Lung (tissue), 17 donors: ENCODE measurements at places on chromosomes 11 and 22. TPM values are rescaled to one million over a fixed set of nuclear protein-coding genes. Genes with fewer than 3 reads are reported as not detected.

The OR2AG2 gene
- 0.06 TPM for total RNA-seq

The TSSC4 gene
- total RNA-seq = 25.1 TPM

The P4HA3 gene
- total RNA-seq = 3.3 TPM

The FAM111B gene
- 3.0 TPM for total RNA-seq

The RFPL3 gene
- total RNA-seq = not detected

The ZFTA gene
- 21.8 TPM for total RNA-seq

The CBLIF gene
- total RNA-seq = not detected

The TRIM34 gene
- 10.9 TPM for total RNA-seq

- H3K27ac ChIP-seq = no peak overlapping the region
- no peaks in the 10 kb centered on the region for H3K27me3 ChIP-seq
- H3K36me3 ChIP-seq = no peaks in the 10 kb centered on the region
- DNase-seq = no peak
- H3K4me3 ChIP-seq = no peak overlapping the region
Measured at GRCh38 chr11:33310720-33311500, 53.7 kb downstream of the HIPK3 start.

GRCh38 chr22:21690401-21690801 is 24.6 kb downstream of the PPIL2 start:
- no peaks in the 10 kb centered on the region for H3K27me3 ChIP-seq
- H3K36me3 ChIP-seq = peaks cover 6% of the 10 kb centered on the region
- no peaks in the 10 kb centered on the region for H3K4me1 ChIP-seq
- DNase-seq = no peak

GRCh38 chr11:20594274-20595061 is 4.9 kb upstream of the SLC6A5 start:
- H3K4me3 ChIP-seq = no peak overlapping the region
- H3K27me3 ChIP-seq = peaks cover 58% of the 10 kb centered on the region
- H3K4me1 ChIP-seq = no peaks in the 10 kb centered on the region
- DNase-seq = no peak

DNA sequence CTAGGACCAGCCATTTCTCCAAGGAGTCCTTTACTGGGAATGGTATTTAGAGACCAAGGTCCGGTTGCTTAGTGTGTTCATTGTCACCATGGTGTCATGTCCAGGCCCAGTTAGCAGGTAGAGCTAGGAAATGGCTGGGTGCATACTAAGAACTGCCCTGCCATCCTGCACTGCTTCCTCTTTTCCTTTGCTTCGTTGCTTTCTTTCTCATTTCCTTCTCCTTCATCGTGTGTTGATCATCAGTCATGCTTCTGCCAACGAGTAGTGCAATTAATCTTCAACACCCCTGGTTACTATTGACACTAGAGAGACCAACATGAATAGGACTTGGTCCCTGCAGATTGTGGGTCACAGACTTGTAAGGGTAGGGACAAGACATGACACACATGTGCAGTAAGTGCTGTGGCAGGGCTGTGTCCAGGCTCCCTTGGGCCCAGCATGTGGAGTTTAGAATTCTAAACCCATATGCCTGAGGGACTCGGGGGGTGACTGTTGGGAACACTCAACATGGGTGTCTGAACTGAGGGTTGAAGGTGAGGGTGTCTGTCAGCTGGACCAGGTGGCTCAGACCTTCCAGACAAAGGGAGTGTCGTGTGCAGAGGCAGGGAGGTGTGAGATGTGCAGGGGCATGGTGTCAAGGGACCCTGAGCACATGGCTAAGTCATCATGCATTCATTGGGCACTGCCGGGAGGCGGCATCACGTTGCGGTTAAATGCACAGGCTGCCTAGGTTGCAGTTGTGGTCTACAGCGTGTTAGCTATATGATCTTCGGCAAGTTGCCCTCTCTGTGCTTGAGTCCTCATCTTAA is 42.6 kb downstream of the ST14 start:
- no peak for DNase-seq
- H3K27ac ChIP-seq = no peak overlapping the region
- no peak overlapping the region for H3K4me3 ChIP-seq
- H3K4me1 ChIP-seq = no peaks in the 10 kb centered on the region
- H3K27me3 ChIP-seq = no peaks in the 10 kb centered on the region
- no peaks in the 10 kb centered on the region for H3K36me3 ChIP-seq

GRCh38 chr22:49015993-49016908 is 811.4 kb downstream of the BRD1 start:
- H3K27ac ChIP-seq = no peak overlapping the region
- no peak overlapping the region for H3K4me3 ChIP-seq
- no peaks in the 10 kb centered on the region for H3K27me3 ChIP-seq

GRCh38 chr11:93370260-93370659 is 39.7 kb downstream of the DEUP1 start:
- no peak overlapping the region for H3K4me3 ChIP-seq
- no peaks in the 10 kb centered on the region for H3K36me3 ChIP-seq
- H3K4me1 ChIP-seq = no peaks in the 10 kb centered on the region

DNA sequence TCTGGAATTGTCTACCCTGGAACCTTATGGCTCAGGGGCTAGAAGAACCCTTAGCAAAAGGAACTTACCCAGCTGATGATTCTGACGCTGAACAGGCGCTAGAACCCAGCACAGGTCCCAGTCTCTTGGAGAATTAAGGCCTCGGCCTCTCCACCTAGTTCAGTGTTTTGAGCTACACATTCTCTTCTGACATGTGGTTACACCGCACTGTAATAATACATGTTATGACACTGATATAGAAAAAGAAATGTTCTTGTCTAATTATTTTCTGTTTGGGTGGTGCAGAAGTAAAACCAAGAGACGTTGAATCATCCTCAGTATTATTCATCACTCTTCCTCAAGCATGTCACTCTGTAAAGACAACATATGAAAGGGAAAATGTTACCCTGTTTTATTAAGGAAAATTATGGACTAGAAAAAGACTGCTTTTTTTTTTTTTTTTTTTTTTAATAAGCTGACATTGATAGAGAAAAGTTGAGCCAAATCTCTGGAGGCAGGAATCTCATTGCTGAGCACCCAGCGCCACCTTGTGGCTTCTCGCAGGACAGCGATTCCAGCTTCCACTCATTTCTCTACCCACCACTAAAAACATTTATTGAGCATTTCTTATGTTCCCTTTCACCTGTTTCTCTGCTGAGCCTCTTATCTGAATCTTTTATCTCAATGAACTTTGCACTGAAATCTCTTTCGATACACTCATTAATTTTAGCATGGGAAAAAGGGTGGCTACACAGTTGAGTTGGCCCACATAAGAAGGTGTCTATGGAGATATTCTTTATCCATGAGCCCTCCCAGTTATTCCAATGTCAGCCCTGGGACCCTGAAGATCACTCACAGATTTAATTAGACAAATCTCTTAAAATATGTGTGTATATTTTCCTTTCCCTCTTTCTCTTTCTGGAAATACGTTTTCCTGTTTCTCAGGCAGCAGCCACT is 12.6 kb upstream of the APLNR start:
- peaks cover 7% of the 10 kb centered on the region for H3K4me1 ChIP-seq
- H3K4me3 ChIP-seq = no peak overlapping the region
- DNase-seq = peak; percentile 83

DNA sequence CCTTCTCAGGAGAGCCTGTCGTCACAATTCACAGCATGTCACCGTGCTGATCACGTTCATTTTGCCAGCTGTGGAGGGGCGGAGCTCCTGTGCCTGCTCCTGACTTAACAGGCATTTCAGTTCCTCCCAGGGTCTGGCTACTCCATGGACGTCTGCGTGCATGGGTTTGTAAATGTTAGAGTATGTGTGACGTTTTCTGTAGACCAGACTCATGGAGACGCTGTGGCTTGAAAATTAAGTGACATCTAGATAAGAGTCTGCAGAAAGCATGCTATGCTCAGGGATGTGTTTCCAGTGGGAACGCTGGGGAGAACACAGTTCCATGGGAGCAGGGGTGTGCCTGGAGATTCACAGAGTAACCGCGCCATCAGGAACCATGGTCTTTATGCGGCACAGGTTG is 804.0 kb downstream of the TBC1D22A start:
- H3K4me1 ChIP-seq = peaks cover 39% of the 10 kb centered on the region
- no peaks in the 10 kb centered on the region for H3K36me3 ChIP-seq
- no peak overlapping the region for H3K27ac ChIP-seq
- H3K4me3 ChIP-seq = no peak overlapping the region
- no peaks in the 10 kb centered on the region for H3K27me3 ChIP-seq

- no peak for DNase-seq
- H3K4me3 ChIP-seq = peak overlapping the region; percentile 93
- H3K27me3 ChIP-seq = no peaks in the 10 kb centered on the region
- H3K27ac ChIP-seq = peak overlapping the region; percentile 100
- peaks cover 20% of the 10 kb centered on the region for H3K4me1 ChIP-seq
Measured at GRCh38 chr11:64778223-64778472, 194 bp downstream of the SF1 start.

GRCh38 chr11:27394781-27395228 is 31.8 kb upstream of the CCDC34 start:
- H3K4me1 ChIP-seq = peaks cover 8% of the 10 kb centered on the region
- H3K36me3 ChIP-seq = no peaks in the 10 kb centered on the region
- H3K27ac ChIP-seq = no peak overlapping the region
- H3K27me3 ChIP-seq = peaks cover 2% of the 10 kb centered on the region
- DNase-seq = no peak
- H3K4me3 ChIP-seq = no peak overlapping the region

DNA sequence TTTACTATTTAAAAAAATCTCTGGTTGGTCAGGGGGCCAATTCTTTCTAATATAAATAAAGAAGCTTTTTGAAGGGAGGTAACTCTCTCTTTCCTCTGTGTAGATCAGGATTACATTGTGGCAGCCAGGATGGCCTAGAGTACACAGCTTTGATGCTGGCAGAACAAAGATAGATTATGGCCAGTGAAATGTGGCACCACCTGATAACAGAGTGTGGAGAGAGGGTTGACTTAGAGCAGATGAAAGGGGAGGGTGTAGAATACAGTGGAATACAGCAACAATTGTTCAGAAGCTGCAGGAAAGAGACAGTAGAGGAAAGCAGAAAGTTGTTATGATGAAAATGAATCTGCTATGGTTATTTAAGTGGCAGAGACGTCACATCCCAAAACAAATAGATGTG is 99.0 kb downstream of the FAR1 start:
- no peak overlapping the region for H3K4me3 ChIP-seq
- no peaks in the 10 kb centered on the region for H3K27me3 ChIP-seq
- H3K4me1 ChIP-seq = no peaks in the 10 kb centered on the region
- no peak for DNase-seq
- H3K36me3 ChIP-seq = no peaks in the 10 kb centered on the region
